Activated T-cell treated with anti-CD3 and anti-CD28 coated beads for 1 hour (primary cell): ENCODE measurements at places on chromosomes 4 and X.

GRCh38 chr4:124515591-124515990, 196.9 kb downstream of the ANKRD50 start:
- DNase-seq = no peak

- DNase-seq = no peak
Measured at GRCh38 chr4:113404841-113405240, 355.4 kb downstream of the ANK2 start.

DNA sequence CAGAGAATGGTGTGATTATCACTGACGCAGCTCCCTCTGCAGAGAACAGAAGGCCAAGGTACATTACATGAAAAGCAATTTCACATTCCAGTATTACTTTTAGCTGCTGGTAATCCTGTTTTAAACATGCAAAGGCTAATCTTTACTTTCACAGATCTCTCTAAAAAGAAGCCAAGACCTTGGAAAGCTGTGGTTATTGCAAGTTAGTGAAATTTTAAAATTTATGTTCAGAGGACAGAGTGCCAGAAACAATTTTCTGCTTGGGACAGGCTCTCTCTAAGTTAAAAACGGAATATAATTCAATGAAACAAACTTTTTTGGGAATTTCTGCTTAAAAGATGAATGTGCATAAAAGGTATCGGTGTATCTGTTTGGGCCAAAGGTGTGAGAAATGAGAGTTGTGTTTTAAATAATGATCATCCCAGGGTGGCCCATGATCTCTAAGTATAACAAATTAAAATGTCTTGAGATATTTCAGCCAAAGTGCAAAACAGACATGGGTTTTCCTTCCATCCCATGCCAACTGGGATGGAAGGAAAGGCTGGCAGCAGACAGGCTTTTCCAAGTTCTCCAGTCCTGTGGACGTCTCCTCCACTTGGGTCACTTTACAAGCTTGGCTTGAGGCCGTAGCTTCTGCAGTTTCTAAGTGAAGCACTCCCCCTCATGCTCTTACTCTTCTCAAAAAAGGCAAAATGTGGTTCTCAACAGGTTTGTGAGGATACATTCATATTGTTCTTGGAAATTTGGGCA, 118.0 kb downstream of the DRD5 start:
- DNase-seq = no peak

DNA sequence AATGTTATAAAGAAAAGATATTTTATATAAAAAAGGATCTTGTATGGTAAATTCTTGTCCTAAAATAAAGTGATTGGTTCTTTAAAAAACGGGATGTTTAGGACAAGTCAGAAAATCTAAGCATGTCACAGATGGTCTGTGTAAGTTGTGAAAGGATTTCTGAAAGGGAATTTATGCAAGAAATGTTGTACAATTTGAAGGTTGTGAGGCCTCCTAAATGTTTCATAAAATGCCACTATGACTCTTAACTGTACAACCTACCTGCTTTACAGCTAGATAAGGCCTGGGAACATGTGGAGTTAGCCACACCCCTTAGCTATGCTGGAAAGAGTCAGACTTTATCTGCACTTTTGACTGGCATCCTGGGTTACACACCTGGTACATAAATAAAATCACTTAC, 951.5 kb upstream of the POU3F4 start:
- no peak for DNase-seq

GRCh38 chrX:19650996-19651395, 135.7 kb upstream of the MAP3K15 start:
- no peak for DNase-seq

DNA sequence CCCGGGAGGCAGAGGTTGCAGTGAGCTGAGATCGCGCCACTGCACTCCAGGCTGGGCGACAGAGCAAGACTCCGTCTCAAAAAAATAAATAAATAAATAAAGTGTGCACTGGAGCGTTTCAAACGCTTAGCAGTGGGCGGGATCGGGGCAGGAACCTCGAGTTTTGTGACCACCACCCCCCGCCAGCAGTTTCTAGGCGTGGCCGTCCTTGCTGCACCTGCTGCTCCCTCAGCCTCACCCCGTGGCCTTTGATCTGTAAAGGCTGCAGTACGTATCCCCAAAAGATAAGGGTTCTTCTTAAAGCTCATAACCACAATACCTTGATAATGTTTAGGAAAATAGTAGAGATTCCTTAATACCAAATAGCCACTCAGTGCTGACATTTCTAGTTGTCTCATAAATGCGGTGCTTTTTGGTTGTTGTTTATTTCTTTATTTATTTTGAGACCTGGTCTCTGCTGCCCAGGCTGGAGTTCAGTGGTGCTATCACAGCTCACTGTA, 33.2 kb downstream of the PCGF3 start:
- DNase-seq = no peak

GRCh38 chrX:75911716-75912115, 126.7 kb upstream of the MAGEE2 start:
- DNase-seq = no peak

DNA sequence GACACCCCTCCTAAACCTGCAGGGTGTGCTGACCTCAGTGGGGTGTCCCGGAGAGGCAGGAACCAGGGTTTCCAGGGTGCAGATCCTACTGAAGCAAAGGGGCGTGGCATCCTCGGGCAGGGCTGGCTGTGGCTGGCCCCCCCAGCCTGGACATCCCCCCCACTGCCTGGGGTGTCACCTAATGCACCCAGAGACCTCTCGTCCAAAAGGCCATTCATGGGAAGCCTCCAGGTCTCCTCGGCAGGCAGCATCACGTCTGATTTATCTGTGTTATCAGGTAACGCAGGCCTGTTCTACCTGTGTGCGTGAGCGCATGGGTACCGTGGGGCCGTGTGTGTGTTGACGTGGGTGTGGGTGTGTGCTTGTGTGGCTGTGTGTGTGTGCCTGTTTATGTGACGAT, 210.0 kb downstream of the SHOX start:
- no peak for DNase-seq

DNA sequence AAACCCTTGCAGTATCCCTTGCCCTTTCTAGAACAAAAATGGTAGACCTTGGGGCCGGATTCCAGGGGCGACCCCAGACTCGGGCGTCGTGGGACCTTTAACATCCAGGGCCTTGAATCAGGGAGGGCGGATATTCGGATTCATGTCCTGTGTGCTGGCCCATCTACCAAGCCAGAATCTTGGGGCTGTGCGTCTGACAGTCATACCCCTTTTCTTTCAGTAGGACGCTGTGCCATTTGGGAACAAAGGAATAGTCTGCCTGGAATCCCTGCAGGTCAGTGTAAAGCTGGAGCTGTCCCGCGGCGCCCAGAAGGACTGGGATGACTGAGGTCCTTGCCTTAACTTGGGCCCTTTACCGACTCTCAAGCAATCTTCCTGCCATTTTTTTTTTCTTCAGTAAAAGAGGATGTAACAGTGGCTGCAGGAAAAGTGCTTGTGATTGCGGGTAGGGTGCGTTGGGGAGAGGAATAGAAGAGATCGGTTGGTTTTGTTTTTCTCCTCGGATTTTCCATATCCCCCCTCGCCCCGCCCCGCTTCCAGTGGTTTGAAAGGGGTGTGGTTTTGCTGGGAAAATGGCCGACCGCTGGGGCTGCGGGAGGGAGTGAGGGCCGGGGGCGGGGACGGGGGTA, 518 bp downstream of the ARMCX1 start:
- no peak for DNase-seq
